SK-N-MC (cell line): ENCODE measurements at places on chromosomes 6 and 20.

- no peak for DNase-seq
Measured at GRCh38 chr6:8182902-8183665, 80.7 kb upstream of the EEF1E1 start.

DNA sequence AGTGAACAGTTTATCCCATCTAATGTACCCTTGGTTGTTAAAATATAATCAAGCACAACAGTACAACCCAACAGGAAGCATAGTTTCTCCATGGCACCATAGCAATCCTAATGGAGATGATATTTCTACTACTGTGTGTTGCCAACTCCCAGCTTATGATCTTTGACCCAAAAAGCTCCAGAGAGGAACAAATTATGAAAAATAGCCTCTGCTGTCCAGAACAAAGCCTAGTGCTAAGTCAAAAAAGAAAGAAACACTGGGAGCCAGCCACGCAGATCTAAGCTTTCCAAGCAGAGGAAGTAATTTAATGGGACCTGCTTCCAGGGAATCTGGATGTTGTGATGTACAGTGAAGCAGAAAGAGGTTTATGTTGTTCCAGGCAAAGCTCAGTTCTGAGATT, 52.2 kb upstream of the TASP1 start:
- no peak for DNase-seq

GRCh38 chr6:68756454-68757375, 121.6 kb downstream of the ADGRB3 start:
- no peak for DNase-seq

DNA sequence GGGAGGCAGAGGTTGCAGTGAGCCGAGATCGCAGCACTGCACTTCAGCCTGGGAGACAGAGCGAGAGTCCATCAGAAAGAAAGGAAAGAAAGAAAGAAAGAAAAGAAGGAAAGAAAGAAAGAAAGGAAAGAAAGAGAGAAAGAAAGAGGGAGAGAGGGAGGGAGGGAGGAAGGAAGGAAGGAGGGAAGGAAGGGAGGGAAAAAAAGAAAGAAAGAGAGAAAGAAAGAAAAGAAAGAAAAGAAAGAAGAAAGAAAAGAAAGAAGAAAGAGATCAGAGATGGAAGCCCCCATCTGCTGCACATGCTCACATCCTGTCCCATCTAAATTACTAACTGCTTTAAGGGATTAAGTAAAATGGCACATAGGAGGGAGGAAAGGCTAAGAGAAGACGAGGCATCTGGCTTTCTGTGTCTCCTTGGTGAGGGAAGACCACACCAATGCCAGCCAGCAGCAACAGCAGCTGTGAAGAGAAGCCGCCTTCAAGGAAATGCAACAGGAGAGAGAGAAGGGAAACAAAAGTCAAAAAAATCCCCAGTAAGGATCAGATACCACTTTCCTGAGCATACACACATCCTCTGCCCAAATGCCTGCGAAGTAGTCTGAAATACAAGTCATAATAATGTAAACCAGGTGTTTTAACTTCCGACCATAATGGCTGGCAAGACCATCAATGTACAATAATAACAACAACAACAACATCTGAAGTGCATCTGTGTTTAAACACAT, 300.2 kb upstream of the JARID2 start:
- DNase-seq, result no peak

DNA sequence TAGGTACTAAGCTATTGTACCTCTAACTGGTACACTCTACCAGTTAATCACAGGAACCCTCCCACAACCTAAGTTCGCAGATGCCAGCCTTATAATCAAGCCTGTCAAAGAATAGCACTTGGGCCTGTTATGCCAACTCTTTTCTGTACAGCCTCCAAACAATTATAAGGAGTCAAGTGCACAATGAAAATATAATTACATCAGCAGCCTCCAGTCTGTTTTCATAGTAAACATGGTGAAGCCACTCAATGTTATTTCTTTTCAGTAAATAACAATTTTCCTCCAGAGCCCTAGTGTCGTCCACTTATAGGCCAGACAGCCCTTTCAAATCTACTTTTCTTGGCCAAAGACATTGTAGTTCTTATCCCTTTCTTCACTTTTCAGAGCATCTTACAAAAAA, 82.7 kb upstream of the CARMIL1 start:
- DNase-seq, result no peak

DNA sequence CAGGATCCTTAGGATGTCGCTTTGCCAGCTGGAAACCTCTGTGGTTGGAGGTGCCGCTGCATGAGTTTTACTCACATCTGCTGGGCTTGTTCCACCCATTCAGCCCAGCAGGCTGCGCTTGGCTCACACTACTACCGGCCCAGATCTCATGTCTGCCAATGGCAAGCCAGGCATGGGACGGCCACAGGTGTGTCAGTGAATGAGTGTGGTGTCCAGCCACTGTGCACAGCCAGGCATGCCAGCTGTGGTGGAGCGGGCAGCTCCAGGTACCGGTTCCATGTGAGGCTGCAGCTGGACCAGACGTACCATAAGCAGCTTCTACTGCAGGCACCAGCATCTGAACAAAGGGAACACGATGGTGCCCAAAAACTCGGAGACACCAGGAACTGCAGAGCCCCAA, 33.1 kb upstream of the ASF1A start:
- no peak for DNase-seq

- no peak for DNase-seq
Measured at GRCh38 chr6:39426073-39426456, 103.6 kb upstream of the KCNK16 start.

- DNase-seq, result no peak
Measured at GRCh38 chr6:47129129-47129528, 87.0 kb upstream of the ADGRF1 start.

- no peak for DNase-seq
Measured at GRCh38 chr6:143026696-143027449, 33.8 kb upstream of the AIG1 start.
